ENCODE measurements at places on chromosomes 1 and 21.

- DNase-seq = peak; percentile 79
Measured at GRCh38 chr1:227766015-227766634, 30.9 kb downstream of the SNAP47 start.

DNA sequence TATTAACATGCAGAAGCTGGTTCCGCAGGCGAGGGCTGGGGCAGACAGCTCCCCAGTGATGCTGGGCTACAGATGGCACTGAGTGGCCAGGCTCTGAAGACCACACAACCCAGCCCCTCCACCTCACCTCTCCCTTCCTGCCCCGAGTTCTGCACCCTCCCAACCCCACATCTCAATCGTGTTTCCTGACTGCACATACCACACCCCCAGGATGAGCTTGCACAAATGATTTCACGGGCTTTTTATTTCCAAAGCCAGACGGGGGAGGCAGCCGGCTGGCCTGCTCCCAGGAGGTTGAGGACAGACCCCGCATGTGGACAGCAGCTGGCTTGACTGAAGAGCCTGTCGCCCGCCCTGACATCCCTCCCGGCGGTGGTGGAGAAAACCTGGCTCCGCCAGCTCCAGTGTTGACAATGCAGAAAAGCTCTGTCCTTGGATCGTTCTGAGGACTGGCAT is 21.4 kb upstream of the ALDH4A1 start:
- no peak for DNase-seq

DNA sequence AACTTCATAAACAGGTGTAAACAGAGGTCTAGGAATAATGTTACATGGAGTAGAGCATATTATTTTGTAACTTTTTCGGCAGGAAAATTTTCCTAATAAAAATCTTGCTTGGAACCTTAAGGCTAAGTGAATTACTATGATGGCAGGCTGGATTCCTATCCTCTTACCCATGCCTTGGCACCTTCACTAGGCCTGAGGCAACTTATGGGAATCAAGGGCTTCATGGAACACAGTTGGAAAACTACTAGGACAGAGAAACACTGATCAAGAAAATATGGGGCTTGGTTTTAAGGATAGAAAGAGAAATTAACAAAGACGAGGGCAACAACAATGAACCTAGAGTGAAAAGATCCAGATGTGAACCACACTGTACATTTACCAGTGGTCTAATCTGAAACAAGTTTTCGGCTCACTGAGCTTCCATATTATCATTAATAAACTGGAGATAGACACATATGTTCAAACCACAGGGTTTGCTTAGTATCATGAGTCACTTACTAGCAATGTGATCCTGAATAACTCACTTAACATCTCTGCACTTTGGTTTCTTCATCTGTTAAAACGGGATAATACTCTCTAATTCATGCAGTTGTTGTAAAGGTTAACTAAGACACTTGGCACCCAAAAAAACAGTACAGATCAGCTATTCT is 68.5 kb downstream of the GPATCH2 start:
- DNase-seq = no peak

- no peak for DNase-seq
Measured at GRCh38 chr1:114540272-114540671, 29.3 kb upstream of the TRIM33 start.

GRCh38 chr1:175088525-175088951 is 20.9 kb downstream of the TNN start:
- DNase-seq = no peak

GRCh38 chr1:245717611-245718010 is 562.8 kb downstream of the KIF26B start:
- no peak for DNase-seq

DNA sequence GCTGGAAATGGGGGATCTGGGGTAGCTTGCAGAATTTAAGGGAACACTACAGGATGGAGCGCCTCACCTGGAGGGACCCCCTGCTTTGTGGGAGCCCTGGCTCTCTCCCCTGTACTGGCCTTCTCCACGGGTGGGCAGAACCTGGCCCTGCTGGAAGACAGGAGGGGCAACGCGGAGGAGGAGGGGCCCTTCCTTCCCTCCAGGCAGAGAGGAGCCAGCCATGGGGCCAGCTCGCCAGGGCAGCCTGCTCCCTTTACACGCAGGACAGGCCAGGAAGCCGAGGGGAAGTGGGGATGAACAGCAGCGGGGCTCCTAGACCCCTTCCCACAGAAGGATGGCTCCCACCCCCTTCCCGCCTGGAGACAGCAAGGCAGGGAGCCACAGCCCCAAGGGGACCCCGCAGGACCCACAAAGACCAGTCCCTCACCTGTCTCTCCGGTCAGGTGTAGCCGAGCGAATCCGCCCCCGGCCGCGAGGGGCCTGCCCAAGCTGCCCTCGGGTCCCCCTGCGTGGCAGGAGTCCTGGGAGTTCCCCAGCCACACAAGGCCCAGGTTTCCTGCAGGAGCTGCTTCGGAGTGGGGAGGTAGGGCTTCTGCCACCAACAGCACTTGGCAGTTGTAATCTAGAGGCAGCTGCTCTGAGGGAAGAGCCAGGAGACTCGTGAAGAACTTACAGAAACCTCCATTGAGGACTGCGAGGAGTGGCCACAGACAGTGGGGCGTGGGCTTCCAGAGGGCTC is 1.6 kb upstream of the SLC19A1 start:
- no peak for DNase-seq

- DNase-seq = no peak
Measured at GRCh38 chr1:174399211-174399610, 48.6 kb upstream of the GPR52 start.

DNA sequence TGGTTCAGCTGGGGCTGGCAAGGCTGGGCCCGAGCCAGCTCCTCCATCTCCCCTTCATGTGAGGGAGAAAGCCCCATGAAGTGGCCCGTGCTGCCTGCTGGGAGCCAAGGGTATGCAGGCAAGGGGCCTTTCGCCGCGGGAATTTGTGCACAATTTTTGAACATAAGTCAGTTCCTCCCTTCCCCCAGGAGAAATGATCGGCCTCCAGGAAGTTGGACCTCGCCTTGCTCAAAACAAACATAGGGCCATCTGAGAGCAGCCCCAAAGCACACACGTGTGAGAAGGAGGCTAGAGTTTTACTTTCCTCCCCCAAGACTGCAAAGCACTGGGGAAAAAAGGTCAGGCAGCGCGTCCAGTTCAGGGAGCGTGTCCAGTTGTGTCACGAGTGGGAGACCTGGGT is 64.7 kb downstream of the PRDM16 start:
- DNase-seq = no peak

DNA sequence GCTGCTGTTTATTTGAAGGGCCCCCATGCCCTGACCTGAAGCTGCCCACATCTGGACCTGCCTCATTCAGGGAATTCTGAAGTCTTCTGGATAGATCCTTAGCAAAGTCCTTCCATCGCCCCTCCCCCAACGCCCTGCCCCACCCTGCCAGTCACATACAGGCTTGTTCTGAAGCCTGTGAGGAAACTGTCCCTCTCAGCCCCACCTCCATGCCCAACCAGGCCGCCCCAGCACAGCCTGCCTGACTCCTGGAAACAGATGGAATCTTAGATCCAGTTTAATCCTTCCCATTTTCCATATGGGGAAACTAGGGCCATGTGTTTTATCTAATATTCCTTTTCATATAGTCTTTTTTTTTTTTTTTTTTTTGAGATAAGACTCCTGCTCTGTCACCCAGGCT is 44.5 kb upstream of the GPR37L1 start:
- DNase-seq = no peak

DNA sequence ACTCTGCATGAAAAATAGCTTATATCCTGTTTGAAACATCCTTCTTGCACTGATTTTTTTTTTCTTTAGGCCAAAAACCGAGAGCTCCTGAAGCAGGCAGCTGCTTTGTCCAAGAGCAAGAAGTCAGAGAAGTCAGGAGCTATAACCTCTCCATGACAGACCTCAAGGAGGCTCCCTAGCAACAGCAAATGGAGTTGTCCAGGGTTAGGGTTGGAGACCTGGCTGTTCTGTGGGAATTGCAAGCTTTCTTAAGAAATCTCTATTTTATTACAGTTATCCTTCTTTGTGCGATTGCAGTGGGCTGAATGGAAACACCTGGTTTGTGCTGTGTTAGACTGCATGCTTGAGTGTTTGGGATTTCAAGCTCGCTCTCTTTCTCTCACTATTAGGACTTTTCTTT is 12.6 kb upstream of the STX12 start:
- DNase-seq = no peak

DNA sequence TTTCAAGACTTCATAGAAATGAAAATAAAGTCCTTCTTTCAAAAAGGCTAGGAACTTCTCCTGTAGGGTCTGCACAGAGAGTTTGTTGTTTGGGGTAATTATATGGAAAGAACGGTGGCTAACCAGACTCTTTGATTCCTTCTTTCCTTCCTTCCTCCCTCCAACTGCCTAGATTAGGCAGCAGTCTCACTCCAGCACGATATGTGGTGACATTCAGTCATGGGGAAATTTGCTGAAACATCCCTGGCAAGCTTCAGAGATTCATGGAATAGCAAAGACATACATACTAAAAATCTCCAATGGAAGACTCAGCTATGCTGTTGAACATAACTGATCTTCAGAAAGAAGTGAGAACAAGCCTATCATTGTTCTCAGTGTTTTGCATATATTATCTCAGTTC is 4.3 kb downstream of the NTMT2 start:
- no peak for DNase-seq

All from NCI-H2029 (cell line).